ENCODE measurements at places on chromosomes 4 and X.

- DNase-seq, result no peak
These were observed 26.7 kb upstream of the TBC1D19 start for GRCh38 chr4:26557164-26557563.

GRCh38 chrX:120426599-120426998, 42.5 kb downstream of the LAMP2 start:
- DNase-seq, result no peak

DNA sequence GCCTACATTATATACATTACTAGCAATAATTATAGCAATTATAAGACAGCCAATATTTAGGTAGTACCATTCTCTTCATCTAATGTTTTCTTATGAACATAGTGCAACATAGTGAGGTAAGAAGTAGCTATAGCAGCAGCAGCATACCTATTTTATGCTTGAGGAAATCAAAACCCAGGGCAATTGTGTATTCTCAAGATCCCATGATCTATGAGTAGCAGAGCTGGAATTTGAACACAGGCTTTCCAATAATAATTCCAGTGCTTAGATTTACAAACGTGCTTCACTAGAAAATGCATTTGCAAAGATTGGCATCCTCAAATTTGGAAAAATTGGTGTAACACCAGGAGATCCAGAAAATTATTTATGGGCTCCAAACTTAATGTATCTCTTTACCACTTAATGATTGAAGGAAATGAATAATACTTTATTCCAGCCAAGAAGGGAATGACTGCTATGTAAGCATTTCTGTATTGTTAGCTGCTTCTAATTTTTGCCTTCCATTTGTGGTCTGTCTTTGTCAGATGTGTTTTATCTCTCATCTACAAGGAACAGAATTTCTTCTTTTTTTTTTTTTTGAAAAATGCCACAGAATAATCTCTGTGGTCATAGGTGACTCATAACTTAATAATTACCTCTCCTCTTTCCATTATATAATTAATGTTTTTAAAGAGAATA, 451.1 kb downstream of the ARAP2 start:
- no peak for DNase-seq

- DNase-seq, result no peak
These were observed 2008.5 kb upstream of the TENM3 start for GRCh38 chr4:180234730-180235129.

Data from NCI-H2171 (cell line).